Activated naive CD8-positive, alpha-beta T cell treated with anti-CD3 and anti-CD28 coated beads for 36 hours (primary cell): ENCODE measurements at places on chromosomes 3 and 15. TPM values are rescaled to one million over a fixed set of nuclear protein-coding genes. Genes with fewer than 3 reads are reported as not detected.
A peak's percentile ranks its signal among the peaks of the same experiment; 100 is the strongest.

Gene CLDN16
- total RNA-seq, result not detected

Gene TXNRD3
- total RNA-seq, result 3.8 TPM

DNA sequence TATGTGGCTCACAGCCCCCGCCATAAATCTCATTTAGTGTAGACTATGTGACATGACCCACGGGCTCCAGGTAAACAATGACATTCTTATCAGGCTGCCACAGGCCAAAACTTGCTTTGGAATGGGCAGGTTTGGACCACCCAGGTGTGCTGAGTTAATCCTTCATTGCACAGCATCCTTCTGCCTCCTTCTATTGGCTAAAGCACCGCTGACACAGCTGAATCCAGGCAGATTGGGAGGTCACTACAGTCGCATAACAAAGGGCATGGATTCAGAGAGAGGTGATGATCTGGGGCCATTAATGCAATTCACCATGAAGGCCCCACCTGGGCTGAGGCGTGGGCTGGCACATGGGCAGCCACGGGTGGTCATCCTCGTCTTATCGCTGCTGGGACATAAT is 47.8 kb upstream of the GALNT15 start:
- DNase-seq, result no peak

GRCh38 chr3:30260762-30261161 is 345.6 kb upstream of the TGFBR2 start:
- DNase-seq, result no peak

GRCh38 chr3:189304465-189305351 is 132.9 kb downstream of the TPRG1 start:
- DNase-seq, result no peak

GRCh38 chr3:80285388-80285787 is 517.6 kb upstream of the ROBO1 start:
- no peak for DNase-seq

- no peak for DNase-seq
Measured at GRCh38 chr15:46735115-46735514, 982.2 kb upstream of the SEMA6D start.

- DNase-seq, result no peak
Measured at GRCh38 chr15:95664450-95664849, 666.0 kb upstream of the NR2F2 start.

GRCh38 chr3:132721479-132722164 is 587 bp downstream of the NPHP3 start:
- DNase-seq, result peak; percentile 4
